ENCODE measurements at places on chromosomes 3 and 15.

GRCh38 chr15:67821784-67822440 is 3.4 kb upstream of the SKOR1 start:
- DNase-seq, result no peak

- DNase-seq, result no peak
These were observed 137.3 kb upstream of the TGFBR2 start for GRCh38 chr3:30469133-30469532.

- DNase-seq, result no peak
These were observed 28.5 kb upstream of the SNRK start for GRCh38 chr3:43257850-43258249.

- DNase-seq, result no peak
These were observed 179.3 kb downstream of the SMAD6 start for GRCh38 chr15:66881173-66881905.

DNA sequence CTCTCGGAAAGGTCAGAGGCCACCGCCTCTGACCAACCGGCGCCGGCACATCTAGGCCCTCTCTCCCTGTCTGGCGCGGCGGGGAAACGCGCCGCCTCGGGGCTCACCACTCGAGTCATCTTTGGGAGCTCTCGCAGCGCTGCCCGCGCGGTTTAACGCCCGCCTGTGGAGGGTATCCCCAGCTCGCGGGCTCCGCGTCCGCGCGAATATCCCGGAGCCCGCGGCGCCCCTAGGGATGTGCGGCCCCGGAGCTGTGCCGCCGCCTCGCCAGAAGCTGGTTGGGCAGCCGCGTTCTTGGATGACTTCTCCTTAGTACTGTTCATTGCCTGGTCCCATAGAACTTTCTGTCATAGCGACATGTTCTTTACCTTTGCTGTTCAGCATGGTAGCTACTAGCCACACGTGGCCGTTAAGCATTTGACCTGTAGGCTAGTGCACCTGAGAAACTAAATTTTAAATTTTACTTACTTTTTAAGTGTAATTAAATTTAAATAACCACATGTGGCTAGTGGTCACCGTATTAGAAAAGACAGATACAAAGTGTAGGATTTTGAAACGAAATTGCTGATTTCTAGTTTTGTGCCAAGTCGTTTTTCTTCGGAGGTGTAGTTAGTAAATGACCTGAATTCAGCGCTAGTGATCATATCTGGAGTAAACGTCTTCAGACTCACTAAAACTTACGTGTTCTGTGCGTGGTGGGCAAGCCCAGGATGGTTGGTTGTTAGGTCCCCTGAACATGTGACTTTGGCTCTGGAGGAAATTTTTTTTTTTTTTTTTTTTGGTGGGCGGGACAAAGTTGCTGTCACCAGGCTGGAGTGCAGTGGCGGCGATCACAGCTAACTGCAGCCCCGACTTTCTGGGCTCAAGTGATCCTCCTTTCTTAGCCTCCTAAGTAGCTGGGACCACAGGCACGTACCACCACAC is 835 bp downstream of the ARIH2 start:
- peak; percentile 25 for DNase-seq

DNA sequence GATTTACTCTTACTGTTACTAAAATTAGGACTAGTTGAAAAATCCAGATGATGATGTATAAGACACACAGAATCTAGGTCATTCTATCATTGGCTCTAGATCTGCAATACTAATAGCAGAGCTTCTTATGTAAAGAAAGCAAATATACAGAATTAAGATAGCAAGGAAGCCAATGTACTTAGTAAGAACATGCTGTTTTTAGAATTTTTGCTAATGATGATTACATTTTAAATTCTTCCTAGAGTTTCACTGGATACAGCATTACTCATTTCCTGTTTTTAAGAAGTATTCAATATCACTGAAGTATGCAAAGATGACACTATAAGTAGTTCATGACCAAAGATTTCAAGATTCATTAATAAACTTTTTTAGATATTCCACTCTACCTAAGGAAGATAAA is 60.7 kb downstream of the CFAP20DC start:
- no peak for DNase-seq

- DNase-seq, result no peak
These were observed 25.5 kb downstream of the TBC1D2B start for GRCh38 chr15:78052001-78052401.

- no peak for DNase-seq
These were observed 9.8 kb upstream of the PRR23E start for GRCh38 chr3:127182848-127183714.

DNA sequence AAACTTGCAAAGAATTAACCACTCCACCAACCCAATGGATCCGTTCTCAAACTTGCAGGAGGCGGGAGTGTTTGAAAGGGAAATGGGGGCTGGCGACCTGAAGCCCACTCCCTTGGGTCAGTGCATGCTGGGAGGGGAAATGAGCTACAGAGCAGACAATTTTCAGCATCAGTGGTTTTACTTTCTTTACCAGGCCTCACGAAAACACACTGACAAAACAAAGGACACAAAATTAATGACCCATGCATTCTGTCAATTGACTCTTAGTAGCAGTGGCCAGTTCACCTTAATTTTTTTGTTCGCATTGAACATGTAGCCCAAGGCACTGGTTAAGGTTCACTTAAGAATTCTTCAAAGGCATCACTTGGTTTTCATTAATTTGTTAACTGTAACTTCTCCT is 413.5 kb downstream of the MECOM start:
- DNase-seq, result no peak

DNA sequence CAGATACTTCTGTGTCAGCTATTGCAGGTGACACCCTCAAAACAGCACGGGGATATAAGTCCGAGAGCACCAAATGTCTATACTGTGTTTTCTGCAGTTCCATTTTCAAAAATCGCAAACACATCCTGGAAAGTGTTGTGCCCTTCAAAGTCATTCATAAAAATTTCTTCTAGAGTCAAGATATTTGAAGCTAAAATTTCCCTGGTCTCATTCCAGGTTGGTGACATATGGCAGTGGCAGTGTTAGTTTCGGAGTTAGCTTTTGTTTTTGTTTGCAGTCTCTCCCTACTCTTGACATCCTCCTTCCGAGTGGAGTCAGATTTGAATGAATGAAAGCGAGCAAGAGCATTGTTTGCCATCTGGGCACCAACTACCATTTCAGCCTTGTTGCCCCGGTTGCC is 3.2 kb upstream of the FSIP1 start:
- DNase-seq, result no peak

- DNase-seq, result no peak
These were observed 98.8 kb upstream of the ZBTB20 start for GRCh38 chr3:115245899-115246298.

- DNase-seq, result no peak
These were observed 52.9 kb upstream of the FSIP1 start for GRCh38 chr15:39835550-39835949.

GRCh38 chr15:34109797-34110663 is 8.1 kb downstream of the PGBD4 start:
- no peak for DNase-seq

GRCh38 chr3:178172121-178172520 is 364.1 kb upstream of the KCNMB2 start:
- no peak for DNase-seq

DNA sequence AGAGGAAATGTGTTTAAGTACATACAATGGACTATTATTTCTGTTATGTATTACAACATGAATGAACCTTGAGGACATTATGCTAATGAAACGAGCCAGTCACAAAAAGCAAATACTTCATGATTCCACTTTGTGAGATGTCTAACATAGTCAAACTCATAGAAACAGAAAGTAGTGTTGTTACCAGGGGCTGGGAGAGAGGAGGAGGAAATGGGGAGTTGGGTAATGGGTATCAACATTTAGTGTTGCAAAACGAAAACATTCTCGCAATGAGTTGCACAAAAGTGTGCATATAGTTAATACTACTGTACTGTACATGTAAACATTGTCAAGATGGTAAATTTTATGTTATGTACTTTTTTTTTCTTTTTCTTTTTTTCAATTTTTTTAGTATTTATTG is 194.3 kb downstream of the IL5RA start:
- no peak for DNase-seq

Data from T follicular helper cell (primary cell).